ENCODE measurements at places on chromosomes 5 and 9.

DNA sequence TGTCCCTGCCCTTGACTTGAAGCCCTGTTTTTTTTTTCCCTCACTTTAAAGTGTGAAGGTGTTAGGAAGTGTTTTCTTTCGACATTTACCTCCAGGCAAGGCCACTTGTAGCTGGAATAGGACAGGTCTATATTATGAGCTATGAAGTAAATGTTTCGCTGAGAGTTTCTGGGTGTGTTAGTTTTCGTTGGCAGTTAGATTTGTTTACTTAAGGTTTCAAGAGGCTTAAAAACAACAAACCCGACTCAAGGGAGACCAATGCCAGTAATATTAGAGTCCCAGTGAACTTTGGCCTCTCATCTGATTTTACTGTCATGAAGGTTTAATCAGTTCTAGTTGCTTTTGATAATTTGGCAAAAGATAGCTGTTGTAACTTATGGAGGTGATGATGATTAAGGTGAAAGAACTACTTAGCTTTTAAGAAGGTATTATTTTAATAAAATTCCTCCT is 25.2 kb downstream of the OCLN start:
- DNase-seq, result no peak

DNA sequence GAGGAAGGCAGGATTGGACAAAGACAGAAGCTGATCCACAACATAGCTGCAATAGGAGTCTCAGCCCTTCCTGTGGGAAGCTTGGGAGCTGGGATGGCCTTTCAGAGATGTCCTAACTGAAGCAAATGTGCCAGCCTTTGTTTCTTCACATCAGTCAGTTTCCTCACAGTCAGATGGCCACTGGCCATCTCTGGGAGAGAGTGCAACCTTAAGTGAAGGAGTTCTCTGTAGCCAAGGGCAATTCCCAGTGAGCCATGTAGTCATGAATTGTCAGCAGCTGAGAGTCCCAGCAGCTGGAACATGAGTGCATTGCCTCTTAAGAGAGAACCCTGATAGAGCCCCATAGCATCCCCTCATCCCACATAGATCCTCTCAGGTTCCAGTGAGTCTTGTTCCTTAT is 89.1 kb upstream of the LIFR start:
- no peak for DNase-seq

DNA sequence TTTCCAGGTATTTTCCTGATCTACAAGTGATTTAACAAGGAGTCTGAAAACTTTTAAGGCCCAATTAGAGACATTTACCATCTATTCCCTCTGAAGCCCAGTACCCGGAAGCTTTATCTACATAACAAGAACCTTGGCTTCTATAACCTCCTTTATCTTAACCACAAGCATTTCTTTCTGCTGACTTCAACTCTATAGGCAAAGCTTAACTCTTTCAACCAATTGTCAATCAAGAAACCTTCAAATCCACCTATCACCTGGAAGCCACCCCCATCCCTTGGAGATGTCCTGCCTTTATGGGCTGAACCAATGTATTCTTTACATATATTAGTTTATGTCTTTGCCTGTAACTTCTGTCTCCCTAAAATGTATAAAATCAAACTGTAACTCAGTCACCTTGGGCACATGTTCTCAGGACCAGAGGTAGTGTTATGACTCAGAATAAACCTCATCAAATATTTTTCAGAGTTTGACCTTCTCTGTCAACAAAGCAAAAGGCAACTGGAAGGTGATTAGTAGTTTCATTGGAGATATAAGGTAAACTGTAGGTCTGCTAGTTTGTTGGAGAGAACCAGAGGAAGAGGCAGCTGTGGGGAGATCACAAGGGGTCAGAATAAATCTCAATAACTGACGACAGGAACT is 13.0 kb upstream of the RIMOC1 start:
- DNase-seq, result no peak

DNA sequence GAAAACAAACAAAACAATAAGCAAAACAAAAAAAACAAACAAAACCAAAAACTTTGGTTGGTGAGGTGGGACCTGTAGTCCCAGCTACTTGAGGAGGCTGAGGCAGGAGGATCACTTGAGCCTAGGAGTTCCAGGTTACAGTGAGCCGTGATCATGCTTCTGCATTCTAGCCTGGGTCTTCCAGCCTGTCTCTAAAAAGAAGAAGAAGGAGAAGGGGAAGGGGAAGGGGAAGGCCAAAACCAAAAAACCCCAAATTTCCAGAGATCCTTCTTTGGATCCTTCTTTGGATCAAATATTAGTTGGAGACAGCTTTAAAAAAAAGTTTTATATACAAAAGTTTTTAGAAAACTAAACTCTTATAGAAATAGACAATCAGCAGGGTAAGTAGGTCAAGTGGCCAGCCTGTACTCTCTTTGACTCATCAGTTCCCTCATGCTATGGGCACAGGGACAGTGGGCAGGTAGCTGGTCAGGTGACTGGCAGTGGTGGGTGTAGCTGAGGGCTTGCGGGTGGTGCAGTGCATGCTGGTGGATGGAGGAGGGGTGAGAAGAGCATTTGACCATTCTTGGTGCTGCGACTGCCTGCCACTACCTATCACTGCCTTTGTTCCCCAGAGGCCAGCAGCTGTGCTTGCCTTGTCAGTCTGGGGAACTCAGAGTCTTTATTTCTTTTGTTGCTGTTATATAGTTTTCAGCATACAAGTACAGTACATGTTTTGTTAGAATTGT is 12.6 kb downstream of the RCL1 start:
- DNase-seq, result no peak

DNA sequence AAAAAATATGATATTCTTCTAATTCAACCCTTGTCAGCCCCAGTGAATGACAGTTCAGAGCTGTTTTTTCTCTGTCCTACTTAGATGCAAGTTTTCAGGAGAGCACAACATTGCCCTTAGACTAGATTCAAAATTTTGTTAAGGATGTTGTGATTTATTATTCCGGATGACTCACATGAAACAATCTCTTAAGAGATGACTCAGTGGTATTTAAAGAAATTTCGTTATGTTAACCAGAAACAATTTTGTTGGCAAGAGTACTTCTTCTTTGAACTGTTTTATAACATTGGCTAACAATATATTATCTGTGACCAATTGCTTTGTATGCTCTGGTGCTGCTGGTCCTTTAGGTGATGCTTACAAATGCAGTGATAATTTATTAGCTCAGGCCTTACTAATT is 132.0 kb downstream of the IZUMO3 start:
- no peak for DNase-seq

DNA sequence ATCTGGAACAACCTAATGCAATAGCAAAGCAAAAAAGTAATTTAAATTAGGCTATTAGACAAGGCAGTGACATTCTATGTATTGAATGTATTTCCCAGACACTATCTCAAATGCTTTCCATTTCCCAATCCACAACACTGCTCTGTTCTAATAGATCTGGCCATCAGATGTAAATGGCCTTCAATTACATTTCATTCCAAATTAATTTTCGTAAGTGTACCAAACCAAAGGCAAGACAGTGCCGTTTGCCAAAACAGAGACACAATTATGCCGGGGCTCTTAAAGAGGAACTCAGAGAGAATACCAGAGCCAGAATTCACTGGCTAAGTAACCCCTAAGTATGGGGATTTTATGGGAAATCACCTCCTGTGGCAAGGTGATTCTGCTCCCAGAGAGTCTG is 63.1 kb downstream of the GNAQ start:
- DNase-seq, result no peak

- no peak for DNase-seq
These were observed 17.9 kb downstream of the STC2 start for GRCh38 chr5:173310218-173310769.

- no peak for DNase-seq
These were observed 53.7 kb upstream of the EXOC3 start for GRCh38 chr5:389197-389821.

DNA sequence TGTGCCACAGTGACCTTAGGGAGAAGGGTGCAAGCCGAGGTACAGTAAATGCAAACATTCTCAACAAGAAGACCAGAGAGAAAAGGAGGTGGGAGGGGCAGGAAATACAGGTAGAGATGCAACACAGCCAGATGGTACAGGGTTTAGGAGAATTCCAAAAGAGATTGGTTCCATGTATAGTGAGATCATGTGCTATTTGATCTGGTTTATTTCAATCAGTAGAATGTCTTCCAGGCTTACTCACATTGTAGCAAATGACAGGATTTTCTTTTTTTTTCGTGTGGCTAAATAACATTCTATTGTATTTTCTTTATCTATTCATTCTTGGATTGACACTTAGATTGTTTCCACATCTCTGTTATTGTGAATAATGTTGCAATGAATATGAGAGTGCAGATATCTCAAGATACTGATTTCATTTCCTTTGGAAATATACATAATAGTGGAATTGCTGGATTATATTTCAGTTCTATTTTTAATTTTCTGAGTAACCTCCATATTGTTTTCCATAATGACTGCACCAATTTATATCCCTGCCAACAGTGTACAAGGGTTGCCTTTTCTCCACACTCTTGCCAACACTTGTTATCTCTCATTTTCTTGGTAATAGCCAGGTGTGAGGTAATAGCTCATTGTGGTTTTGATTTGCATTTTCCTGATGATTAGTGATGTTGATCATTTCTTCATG is 107.8 kb upstream of the GAS1 start:
- DNase-seq, result no peak

Measured in transverse colon (tissue), 4 donors.